HFFc6 (cell line): ENCODE measurements at places on chromosomes 2 and 18.
A peak's percentile ranks its signal among the peaks of the same experiment; 100 is the strongest.

DNA sequence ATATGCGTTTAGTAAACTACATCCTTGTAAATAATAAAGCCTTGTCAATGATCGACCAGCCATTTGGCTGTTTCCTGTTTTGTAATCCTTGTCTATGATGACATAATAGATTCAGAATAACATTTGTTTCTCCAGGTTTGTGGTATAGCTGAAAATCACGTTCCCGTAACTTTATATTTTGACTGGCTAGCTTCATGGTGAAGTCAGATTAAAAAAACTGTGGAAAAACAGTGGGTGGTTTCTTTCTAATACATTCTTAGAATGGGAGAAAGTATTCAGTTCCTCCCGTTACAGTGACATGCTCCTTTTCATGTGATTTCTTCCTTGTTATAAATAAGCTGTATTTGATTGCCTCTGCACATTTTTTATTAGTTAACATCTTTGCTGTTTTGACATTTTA lies 366.9 kb downstream of the NYAP2 start:
- no peak overlapping the region for H3K27ac ChIP-seq
- H3K36me3 ChIP-seq: no peaks in the 10 kb centered on the region
- H3K27me3 ChIP-seq: peaks cover 3% of the 10 kb centered on the region; the same call in 1 of the 2 replicates
- H3K4me1 ChIP-seq: no peaks in the 10 kb centered on the region
- no peak overlapping the region for H3K4me3 ChIP-seq

DNA sequence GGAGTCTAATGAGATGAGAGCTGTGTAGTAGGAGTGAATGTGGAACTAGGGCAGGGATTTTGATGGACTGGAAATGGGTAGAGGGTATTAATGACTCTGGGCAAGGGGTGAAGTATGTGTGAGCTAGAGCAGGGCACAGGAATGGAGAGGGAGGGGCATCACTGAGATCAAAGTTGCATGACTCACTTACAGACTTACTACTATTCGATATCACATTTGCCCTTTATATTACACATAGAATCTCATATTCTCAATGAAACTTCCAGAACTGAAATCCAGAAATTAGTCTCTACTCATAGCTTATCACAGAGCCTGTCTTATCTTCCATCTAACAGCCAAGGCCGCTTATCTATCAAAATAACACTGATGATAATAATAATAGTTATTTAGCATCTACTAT lies 20.0 kb upstream of the ITGB6 start:
- no peaks in the 10 kb centered on the region for H3K36me3 ChIP-seq
- H3K4me3 ChIP-seq: no peak overlapping the region
- peaks cover 3% of the 10 kb centered on the region; the same call in 1 of the 2 replicates for H3K27me3 ChIP-seq
- no peak overlapping the region for H3K27ac ChIP-seq

- DNase-seq: no peak
- no peaks in the 10 kb centered on the region for H3K36me3 ChIP-seq
- no peak overlapping the region for H3K4me3 ChIP-seq
- H3K27ac ChIP-seq: peak overlapping the region; percentile 67; the same call in 1 of the 2 replicates
These were observed 32.8 kb upstream of the DOCK10 start for GRCh38 chr2:225074919-225075681.

GRCh38 chr18:21191596-21192307 lies 50.3 kb upstream of the GREB1L start:
- no peaks in the 10 kb centered on the region for H3K36me3 ChIP-seq
- H3K27ac ChIP-seq: no peak overlapping the region
- no peak overlapping the region for H3K4me3 ChIP-seq
- no peaks in the 10 kb centered on the region; the same call in 1 of the 2 replicates for H3K27me3 ChIP-seq
- peak; percentile 63 for DNase-seq
- H3K4me1 ChIP-seq: peaks cover 9% of the 10 kb centered on the region

DNA sequence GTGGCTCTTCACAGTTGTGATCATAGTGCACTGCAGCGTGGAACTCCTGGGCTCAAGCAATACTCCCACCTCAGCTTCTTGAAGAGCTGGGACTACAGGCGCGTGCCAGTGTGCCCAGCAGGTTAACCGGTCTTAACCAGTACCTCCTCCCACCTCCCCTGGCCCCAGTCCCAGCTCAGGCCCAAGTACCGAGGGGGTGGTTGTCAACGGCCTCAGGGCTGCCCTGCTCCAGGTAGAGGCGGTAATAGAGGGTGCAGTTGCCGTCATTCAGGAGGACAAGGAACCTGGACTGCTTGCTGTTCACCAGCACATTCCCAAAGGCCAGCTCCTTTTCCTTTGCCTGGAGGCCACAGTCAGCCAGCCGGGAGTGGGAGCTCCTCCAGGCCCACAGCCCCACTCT lies 19.7 kb downstream of the CFAP65 start:
- H3K36me3 ChIP-seq: no peaks in the 10 kb centered on the region
- peaks cover 51% of the 10 kb centered on the region for H3K27me3 ChIP-seq
- H3K4me3 ChIP-seq: no peak overlapping the region
- H3K4me1 ChIP-seq: no peaks in the 10 kb centered on the region
